Caki2 (cell line): ENCODE measurements at places on chromosomes 7 and 10. TPM values are rescaled to one million over a fixed set of nuclear protein-coding genes. Genes with fewer than 3 reads are reported as not detected.

DNA sequence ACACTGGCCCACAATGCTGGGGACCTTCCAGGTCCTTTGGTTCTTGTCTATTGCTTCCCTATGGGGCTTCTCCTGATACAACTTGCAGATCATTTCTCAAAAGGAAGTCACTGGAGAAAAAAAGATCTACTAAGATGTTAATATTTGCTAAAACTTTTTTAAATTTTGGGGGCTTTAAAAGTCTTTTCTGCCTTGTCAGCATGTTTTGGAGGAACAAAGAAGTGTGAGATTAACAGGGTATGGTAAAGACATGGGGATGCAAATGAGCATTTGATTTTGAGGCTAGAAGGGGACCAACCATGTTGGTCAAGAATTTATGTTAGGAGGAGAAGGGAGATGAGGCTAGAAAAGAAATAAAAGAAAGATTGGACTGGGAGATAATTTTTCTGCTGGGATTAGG, 515.4 kb downstream of the HTR7 start:
- DNase-seq, result no peak

DNA sequence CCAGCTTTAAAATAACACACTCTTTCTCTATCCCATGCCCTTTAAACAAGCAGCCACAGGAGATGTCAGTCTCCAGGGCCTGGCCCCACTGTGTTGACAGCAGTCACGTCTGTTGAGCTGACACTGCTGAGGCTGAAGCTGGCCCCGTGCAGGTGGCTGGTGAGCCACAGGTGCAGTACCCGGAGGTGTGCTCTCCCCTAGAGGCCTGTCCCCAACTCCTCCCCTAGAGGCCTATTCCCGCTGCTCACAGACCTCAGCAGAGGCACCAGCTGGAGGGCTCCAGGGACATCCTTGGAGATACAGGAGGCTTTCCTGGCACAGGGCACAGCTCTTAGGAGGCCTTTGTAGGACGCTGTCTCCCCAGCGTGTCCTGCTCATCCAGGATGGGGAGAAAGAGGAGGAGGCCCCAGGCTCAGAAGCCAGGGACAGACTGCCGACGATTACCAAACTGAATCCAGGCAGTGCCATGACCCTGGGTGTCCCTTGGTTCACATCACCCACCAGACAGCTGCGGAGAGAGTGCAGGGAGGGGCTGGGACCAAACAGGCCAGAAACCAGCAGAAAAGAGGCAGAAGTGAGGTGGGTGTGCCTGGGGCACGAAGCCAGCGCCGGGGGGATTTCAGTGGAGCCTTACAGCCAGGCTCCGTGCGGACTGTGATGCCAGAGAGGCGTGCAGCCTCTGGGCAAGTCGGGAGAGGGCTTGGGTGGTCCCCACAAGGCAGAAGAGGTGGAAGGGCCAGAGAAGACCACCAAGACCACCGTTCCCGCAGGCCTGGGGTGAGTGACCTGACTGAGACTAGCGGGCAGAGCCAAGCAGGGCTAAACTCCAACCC, 18.5 kb upstream of the TTYH3 start:
- DNase-seq, result no peak

DNA sequence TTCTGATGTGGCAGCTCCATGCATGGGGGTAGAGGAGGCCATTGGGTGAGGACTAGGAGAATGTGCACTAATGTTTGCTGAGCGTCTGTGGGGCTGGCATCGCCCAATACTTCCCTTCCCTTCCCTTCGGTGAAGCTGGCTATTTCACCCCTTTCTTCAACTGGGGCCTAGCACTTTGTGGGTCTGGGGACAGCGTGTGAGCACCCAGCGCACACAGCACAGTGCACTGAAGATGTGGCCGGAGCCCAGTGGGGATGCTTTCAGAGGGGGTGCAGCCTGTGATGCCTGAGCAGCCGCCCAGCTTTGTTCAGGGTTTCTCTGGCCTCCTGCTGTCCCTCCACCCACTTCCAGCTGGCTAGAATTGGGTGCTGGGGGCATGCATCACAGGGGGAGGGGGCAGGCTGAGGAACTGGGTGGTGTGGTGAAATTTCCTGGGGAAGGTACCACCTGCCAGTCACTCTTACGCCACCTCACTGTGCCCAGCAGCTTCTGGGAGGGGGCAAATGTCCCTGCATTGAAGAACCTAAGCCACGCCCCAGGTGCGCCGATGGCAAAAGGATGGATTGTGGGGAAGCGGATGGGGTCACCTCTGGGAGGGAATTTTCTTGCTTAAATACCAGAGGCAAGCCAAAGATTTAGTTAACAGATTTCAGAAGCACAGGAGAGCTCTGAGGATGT, 45.5 kb downstream of the CLEC2L start:
- no peak for DNase-seq

DNA sequence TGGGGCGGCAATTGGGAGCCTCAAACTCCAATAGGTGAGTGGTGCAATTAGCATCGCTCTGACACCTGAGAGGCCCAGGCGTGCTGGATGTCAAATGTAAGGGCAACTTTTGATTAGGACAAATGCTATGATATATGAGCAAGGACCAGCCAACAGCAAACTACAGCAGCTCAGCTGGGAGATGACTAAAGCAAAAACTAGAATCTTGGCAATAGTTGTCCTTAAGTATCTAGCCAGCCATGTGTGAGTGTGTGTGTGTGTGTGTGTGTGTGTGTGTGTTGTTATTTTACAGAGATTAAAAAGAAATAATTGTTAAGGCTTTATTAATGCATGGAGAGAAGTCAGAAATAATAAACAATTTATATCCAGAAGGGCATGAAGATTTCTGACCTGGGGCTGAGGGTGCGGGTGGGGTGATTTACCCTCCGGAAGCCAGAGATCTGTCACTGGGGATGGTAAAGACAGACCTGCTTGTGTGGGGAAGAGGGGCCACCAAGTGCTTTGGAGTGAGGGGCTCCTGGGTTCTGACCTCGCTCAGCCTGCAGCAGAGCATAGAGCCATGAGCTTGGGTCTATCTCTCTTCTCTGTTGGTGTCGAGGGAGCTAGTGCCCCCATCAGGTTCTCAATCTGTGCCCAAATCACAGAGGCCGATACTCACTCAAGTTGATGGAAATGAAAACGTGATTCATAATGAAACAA, 77.3 kb downstream of the EMX2 start:
- no peak for DNase-seq

DNA sequence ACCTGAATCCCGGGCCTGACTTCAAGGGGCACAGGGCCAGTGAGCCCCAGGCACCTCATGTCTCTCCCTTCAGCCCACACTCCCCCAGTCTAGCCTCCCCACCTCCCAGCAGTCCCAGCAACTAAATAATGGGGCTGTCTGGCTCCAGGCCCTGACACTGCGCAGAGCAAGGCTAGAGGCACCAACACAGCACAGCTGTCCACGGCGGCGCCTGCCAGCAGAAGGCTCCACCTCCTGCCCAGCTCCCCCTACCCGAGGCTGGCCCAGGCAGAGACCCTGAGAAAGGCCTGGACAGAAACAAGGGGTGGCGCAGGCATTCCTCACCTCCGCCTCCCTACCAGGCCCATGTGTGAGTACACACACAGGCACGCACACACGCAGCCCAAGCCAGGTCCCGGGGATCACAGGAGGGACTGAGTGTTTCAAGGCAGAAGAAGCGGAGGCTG, 6.1 kb downstream of the KCNH2 start:
- no peak for DNase-seq

DNA sequence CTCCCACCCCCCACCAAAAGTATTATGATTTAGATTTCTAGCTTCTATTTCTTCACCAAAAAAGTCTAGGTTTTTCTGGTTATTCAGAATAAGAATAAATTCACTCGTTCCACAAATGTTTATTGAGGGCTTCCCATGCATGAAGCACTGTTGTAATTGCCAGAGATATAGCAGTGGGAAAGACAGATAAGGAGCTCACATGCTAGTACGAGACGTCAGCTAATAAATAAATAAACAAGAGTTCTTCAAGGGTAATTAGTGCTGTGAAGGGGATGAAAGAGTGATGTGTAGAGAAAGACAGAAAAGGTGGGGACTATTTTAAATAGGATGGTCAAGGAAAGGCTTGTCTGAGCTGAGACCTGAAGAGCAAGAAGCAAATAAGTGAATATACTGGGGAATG, 38.1 kb upstream of the SEPTIN7 start:
- peak; percentile 29 for DNase-seq

- DNase-seq, result no peak
Measured at GRCh38 chr7:47154791-47155190, 427.1 kb downstream of the TNS3 start.

DNA sequence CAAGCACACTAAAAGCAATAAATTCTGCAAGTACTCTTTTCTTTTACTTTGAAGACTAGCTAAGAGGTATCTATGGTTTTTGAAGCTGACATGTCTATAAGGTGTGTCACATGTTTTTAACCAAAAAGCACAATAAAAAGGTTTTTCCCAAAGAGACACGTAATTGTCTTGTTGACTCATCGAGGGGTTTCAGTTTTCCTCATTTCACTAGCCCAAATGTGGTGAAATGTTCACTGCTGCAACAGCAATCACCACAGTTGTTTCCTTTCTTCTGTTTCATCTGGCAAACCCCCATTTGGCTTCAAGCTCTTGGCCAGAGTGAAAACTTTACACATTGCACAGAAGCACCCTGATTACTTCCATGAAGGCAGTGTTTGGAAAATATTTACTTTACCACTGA, 3.8 kb upstream of the HOXA4 start:
- peak; percentile 59 for DNase-seq

DNA sequence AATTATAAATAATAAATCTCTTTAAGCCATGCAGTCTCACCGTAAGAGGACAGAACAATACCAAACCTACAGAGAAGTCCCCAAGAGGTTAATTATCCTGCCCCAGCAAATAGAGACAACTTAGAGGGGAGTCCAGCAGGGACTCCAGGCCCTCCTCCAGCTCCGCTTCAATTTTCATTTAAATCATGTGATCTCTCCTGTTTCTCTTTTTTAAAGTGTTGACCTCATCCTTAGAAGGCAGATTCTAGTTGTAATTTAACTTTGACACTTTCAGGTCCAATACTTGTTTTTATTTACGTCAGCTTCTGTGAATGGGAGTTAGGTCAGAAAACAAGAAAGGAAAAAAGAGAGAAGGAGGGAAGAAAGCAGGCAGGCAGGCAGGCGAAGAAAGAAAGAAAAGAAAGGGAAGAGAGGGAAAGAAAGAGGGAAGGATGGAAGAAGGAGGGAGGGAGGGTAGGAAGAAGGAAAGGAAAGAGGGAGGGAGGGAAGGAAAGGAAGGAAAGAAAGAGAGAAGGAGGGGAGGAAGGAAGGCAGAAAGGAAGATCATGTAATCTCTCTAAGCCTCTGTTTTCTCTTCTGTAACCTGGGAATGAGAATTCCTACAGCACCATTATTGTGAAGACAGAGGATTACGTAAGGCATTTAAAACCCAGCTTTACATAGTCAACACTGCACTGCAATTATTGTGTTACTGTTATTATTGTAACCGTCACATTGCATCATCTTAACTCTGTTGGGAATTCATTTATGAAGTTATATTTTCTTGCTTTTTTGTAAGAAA, 227.7 kb downstream of the SKIDA1 start:
- DNase-seq, result peak; percentile 84

- no peak for DNase-seq
Measured at GRCh38 chr7:134988161-134988560, 1.9 kb downstream of the AGBL3 start.

- no peak for DNase-seq
Measured at GRCh38 chr10:81708929-81709328, 166.1 kb upstream of the NRG3 start.

DNA sequence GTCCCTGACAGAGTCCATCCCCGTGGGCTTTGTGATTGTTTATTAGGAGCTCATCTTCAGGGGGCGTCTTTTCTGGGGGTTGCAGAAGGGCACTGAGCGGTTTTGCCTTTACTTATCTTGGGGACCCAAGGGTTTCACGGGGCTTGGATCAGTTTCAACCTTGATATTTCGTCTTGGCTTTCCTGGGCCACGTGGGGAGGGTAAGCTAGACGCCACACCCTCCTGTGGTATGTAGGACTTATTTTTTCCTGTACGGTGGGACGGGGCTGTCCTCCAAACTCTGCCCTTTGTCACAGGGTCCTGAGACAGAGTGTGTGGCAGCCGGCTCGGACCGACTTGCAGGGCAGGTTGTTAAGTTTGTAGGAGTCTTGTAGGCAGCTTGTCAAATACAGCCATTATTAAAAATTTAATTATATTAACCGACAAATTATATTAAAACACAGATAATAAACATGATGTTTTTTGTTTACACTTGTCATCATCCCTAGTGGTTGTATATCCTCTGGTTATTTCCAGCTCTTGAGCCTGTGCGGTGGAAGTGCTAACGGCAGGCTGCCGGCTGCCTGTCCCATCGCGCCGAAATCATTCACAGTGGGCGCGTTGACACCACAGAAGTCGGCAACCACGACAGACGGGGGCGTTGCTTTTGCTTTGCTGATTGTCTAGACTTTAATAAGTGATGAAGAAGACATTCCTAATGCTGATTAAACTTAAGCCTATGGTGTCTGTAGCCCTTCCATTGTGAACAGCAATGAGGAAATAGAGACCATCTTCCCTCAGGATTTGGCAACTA, 193.2 kb downstream of the DNAJB6 start:
- DNase-seq, result no peak

GSTO2 gene
- 2.8 and 15.1 TPM in 2 replicates for total RNA-seq

SCRN1 gene
- 13.2 and 20.5 TPM in 2 replicates for total RNA-seq

ABCC2 gene
- 64.4 and 68.4 TPM in 2 replicates for total RNA-seq

MKX gene
- total RNA-seq, result not detected in 2 replicates

AEBP1 gene
- total RNA-seq, result not detected in 2 replicates

PRPS1L1 gene
- total RNA-seq, result not detected in 2 replicates

RBAK gene
- 1.0 and 2.4 TPM in 2 replicates for total RNA-seq
